Astrocyte of the hippocampus (primary cell): ENCODE measurements at places on chromosomes 5 and 9.

- DNase-seq = peak; percentile 2
Observed at GRCh38 chr5:15943487-15943886, 236.1 kb downstream of the MARCHF11 start.

DNA sequence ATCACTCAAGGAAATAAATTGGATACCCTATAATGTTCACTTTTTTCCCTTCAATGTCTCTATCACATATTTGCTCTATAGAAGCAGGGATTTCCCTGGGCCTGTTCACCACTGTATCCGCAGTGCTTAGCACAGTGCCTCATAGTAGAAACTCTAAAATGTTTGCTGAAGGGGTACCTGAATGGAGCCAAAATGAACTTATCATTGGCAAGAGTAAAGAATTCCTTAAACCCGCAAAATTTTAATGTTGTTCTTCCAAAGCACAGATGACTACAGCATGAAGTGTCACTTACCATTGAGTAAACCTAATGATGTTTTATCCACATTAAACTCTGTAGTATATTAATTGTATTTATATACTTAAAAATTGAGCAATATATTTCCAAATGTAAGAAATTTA, 96.1 kb downstream of the JAKMIP2 start:
- peak; percentile 72 for DNase-seq

- DNase-seq = no peak
Observed at GRCh38 chr5:61318376-61318775, 13.7 kb upstream of the ZSWIM6 start.

GRCh38 chr9:91273853-91274552, 87.7 kb downstream of the AUH start:
- peak; percentile 34 for DNase-seq

GRCh38 chr9:125240649-125240999, 519 bp downstream of the HSPA5 start:
- DNase-seq = no peak

DNA sequence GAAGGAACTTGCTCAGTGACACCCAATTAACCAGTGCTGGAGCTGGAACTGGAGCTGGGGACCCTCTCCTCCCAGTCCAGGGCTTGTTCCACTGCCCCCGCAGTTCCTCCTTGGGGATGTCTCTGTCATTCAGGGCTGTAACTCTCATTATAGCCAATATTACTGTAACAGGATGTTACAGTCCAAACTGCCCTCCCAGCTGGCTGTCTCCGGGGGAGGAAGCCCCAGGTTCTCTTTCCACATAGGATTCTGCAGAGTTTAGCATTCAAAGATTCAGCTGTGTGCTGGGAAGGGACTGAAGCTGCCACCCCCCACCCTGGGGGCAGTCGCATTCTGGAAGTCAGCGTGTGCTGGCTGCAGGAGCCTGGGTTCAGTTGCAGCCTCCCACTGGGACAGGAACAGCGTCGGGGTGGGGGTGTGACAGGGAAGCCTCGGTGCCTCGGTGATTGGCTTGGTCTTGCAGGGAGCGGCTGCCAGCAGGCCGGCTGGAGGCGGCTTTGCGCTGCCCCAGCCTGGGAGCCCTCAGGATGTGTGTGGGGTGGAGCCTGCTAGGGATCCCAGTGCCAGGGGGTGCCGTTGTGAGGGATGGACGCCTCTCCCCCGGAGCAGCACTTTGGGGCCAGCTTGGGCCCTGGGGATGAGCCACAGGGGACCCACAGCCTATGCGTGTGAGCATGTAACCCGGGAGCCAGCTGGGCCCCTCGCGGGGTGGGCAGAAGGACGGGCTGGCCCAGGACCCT, 101.1 kb downstream of the RGS3 start:
- DNase-seq = peak; percentile 86

DNA sequence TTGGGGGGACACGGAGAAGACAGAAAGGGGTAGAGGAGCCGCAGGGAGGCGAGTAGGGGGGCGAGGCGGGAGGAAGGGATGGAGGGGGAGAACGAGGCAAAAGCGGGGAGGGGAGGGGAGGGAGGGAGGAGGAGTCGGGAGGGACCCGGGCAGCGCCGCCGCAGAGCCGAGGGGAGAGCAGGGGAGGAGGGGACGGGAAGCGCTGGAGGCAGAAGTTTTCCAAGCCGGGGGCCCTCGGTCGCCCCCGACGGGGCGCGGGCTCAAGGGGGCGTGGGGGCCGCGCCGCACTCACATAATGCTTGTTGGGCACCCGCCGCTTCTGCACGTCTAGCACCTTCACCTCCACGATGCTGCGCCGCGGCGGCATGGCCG, 353 bp downstream of the SH3PXD2B start:
- DNase-seq = peak; percentile 78

DNA sequence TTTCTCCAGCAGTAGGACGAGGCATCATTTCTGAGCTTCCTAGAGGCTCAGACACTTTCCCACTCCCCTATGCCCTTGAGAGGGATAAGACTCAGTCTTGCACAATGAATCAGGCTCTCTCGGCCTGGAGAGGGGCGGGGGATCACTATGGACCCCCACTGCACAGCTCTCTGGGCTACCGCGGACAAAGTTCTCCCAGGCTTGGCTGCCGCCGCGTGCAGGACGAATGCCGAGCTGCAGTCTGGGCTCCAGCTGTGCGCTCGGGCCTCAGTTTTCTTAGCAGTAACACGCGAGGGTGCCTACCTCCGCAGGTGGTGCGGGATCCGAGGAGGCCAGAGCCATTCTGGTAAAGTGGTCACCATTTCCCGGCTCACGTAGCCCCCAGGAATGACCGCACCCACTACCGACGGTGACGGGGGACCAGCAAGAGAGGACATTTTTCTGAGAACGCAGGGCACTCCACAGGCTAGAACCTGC, 3.4 kb upstream of the MYORG start:
- DNase-seq = no peak

- DNase-seq = no peak
Observed at GRCh38 chr9:136907011-136907914, 20.9 kb downstream of the TRAF2 start.

- no peak for DNase-seq
Observed at GRCh38 chr5:115262011-115262320, 711 bp downstream of the PGGT1B start.

GRCh38 chr5:152094060-152094459, 169.4 kb upstream of the GLRA1 start:
- no peak for DNase-seq

- DNase-seq = peak; percentile 41
Observed at GRCh38 chr5:77859306-77859705, 83.2 kb upstream of the TBCA start.

- no peak for DNase-seq
Observed at GRCh38 chr5:60463179-60463868, 236.6 kb downstream of the DEPDC1B start.

DNA sequence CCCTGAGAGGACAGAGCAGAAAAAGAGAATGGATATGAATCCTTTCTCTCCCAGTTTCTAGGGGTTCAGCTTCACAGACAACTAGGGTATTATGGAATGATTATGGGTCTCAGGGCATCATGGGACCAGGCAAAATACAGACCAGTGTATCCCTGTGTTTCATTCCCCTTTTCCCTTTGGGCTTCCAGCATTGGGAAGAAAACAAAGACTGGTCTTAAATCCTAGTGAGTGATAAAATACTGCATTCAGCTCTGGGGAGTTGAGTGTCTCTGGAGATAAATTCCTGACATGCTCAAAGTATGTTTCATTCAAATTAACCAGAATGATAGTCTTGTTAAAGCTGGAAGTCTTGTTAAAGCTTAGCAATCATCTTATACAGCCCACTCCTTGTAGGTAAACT, 2.4 kb upstream of the POU4F3 start:
- no peak for DNase-seq

DNA sequence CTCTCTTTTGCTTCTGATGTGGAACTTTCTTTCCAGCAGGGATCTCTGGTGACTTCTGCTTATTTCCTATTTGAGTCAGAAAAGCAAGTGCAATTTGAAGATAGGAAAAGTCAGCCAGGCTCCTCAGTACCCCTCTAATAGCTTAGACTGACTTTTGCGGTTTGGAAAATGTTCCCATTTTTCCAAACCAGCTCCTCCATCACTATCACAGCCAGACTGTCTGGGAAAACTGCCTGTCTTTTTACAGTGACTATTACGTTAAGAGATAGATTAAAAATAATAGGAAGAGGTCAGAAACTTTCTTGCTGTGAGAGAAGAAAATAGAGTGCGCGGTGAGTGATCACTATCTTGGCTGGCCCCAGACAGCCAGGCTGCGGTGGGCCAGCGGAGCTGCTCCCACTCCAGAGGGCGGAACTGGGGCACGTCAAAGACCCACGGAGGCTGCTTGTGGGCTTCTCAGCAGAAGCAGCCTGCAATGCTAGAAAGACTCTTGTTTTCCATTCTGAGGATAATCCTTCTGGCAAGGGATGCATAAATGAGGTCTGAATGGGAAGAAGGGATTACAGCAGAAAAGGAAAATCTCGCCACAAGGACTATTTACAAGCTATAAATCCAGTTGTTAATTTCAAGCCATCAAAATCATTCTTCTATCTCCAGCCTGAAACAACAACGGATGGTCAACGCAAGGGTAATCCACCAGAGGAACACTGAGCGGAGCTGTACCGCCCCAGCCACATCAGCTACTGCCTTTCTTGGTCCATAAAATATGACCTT, 151.0 kb upstream of the MSX2 start:
- DNase-seq = no peak

DNA sequence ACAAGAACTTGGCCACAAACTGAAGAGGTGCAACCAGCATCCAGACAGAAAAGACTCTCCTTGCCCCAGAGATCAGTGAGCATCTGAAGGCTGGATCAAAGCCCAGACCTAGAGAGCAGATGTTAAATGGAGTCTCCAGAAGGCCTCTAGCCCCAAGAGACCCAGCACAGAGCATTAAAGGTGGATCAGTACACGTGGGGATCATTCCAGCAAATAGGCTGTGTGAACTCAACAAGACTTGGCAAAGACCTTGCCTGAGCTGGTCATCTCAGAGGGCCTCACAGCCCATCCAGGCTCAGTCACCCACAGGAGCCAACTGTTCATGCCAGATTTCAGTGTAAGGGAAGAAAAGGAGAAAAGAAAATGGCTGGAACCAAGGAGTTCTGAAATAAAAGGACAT, 214.0 kb downstream of the ENC1 start:
- DNase-seq = no peak

GRCh38 chr5:175418251-175418650, 25.7 kb downstream of the DRD1 start:
- DNase-seq = no peak

- peak; percentile 55 for DNase-seq
Observed at GRCh38 chr5:105101577-105101976, 1539.0 kb upstream of the NUDT12 start.

DNA sequence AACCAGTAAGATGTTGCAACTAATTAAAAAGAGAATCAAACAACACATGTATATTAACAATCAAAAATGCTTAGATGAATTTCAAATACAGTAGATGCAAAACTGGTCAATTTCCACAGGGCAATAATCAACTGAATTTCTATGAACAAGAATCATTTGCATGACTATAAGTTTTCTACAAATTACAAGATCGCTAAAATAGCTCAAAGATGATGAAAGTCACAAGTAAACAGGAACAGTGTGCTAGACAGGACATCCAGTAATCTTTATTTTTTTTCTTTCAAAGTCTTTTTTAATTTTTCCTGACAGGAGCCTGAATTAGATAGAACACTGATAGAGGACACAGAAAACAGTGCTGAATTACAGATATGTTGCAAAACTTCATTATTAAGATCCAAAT, 608.2 kb upstream of the DAB2 start:
- no peak for DNase-seq

- DNase-seq = no peak
Observed at GRCh38 chr5:125508225-125508624, 761.8 kb upstream of the ZNF608 start.

DNA sequence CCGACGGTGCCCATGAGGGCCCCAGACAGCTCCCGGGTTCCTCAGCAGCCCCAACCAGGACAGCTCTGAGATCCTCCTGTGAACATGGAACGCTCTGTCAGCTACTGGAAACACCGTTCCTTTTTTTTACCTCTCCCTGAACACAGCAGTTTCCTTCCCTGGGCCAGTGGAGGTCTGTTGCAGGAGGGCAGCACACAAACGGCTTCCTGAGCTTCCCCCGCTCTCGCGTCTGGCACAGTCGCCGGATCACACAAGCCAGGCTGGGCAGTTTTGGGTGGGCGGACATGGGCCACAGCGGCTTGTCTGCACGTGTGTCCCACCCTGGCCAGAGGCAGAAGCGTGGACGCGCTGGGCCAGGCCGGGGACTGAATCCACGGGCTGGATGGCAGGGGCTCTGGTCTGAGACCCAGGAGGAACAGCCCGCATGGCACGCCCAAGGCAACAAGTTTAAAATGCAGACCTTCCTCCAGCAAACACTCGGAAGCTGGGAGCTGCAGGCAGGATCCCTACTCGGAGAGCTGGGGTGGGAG, 106.8 kb upstream of the SARDH start:
- DNase-seq = no peak

- DNase-seq = no peak
Observed at GRCh38 chr9:100108559-100108958, 9.5 kb downstream of the INVS start.

GRCh38 chr5:39198127-39198526, 21.2 kb downstream of the FYB1 start:
- DNase-seq = peak; percentile 21

GRCh38 chr5:90381213-90381929, 28.2 kb downstream of the CETN3 start:
- no peak for DNase-seq

GRCh38 chr5:7012057-7012456, 298.8 kb downstream of the TENT4A start:
- DNase-seq = no peak

DNA sequence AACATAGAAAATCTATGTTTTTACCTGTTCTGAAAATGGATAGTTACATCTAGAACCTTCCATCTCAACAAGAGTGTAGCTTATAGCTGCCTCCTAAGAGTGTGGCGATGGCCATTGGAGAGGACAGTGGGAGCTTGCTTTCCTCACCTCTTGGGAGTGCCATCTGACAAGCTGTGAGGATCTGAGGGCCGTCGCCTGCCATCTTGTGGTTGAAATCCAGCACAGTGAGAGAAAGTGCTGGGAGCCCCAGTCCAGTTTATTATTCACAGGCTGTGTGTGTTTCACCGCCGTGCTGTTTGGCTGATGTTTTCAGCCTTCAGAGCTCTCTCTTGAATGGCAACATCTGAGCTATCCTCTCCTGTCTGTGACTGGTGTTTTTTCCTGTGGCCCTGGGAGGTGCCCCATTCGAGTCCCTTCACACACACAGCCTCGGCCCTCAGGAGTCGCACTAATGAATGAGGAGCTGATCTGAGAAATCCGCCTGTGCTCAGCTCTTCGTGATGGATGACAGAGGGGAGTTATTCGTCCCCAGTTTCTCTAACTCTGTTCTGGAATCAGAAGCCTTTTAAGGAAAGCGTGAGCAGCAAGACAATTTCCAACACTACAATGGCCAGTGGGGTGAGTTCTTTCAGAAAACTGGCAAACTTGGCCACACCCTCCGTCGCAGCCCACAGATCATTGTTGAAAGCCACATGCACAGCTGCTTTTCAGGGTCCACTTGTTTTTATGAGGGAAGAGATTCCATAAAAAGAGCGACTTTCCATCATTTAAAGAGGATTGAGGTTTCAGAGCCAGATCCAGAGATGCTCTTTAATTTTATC, 170.3 kb downstream of the PDZD2 start:
- DNase-seq = peak; percentile 87

DNA sequence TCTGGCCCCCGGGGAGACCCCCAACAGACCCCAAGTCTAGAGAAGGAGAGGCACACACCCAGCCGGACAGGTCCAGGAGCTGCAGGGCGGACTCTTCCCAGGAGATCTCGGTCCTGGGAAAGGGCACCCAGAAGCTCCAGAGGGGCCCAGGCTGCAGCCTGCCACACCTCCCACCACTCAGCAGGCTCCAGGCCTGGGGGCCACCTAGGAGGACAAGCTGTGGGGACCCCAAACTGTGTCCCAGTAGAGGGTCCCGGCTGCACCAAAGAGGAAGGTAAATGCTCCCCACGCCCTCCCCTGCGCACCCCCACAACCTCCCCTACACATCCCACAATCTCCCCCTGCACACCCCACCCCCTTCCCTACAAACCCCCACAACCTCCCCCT, 48.5 kb downstream of the PLEKHG4B start:
- no peak for DNase-seq
